ENCODE measurements at places on chromosomes 7 and 10. TPM values are rescaled to one million over a fixed set of nuclear protein-coding genes. Genes with fewer than 3 reads are reported as not detected.

MSMB gene
- not detected for total RNA-seq

PNLIPRP1 gene
- not detected for total RNA-seq

OPTN gene
- 66.6 TPM for total RNA-seq

ACHE gene
- total RNA-seq, result 0.84 TPM

ENKUR gene
- not detected for total RNA-seq

TMEM184A gene
- total RNA-seq, result 0.19 TPM

FAM241B gene
- total RNA-seq, result 1.8 TPM

NEUROG3 gene
- total RNA-seq, result not detected

- no peak for DNase-seq
These were observed 38.3 kb upstream of the YAE1 start for GRCh38 chr7:39527951-39528350.

DNA sequence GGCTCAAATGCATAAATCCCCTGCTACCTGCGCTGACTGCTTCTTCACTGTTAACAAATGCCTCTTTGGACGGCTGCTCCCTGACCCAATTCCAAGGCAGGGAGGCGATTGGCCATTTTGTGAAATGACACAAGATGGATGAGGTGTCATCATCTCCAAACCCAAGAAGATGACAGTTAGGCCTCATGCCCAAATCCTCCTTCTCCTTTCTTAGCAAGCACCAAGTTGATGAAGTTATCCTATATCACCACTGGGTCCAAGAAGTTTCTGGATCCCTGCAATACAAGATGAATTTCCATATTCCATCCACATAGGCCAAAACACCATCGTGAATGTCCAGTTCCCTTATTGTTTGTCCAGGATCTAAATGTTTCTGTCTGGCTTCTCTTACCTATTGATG, 98.5 kb upstream of the RAB11FIP2 start:
- no peak for DNase-seq

DNA sequence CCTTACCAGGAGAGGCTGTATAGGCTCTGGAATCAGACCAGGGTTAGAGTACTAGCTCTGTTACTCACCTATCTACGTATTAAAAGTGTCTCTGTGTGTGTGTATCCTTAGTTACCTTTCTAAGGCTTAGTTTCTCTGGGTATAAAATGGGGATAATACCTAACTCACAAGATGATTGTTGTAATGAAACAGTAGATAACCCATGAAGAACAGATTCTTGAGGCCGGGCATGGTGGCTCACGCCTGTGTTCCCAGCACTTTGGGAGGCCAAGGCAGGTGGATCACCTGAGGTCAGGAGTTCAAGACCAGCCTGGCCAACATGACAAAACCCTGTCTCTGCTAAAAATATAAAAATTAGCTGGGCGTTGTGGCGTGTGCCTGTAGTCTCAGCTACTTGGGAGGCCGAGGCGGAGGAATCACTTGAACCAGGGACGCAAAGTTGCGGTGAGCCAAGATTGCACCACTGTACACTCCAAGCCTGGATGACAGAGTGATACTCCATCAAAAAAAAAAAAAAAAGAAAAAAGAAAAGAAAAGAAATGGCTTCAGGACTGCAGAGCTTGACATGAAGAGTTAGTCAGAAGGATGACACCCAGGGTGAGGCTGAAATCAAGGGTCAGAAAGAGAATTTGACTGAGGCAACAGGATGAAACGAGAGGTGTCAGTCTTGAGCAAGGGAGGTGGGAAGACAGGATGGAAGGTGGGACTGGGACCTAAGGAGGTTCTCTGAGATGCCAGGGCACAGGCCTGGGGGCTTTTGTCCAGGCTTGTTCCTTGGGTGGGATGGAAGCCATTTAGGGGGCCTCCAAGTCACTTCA, 33.4 kb downstream of the PRKAR2B start:
- no peak for DNase-seq

DNA sequence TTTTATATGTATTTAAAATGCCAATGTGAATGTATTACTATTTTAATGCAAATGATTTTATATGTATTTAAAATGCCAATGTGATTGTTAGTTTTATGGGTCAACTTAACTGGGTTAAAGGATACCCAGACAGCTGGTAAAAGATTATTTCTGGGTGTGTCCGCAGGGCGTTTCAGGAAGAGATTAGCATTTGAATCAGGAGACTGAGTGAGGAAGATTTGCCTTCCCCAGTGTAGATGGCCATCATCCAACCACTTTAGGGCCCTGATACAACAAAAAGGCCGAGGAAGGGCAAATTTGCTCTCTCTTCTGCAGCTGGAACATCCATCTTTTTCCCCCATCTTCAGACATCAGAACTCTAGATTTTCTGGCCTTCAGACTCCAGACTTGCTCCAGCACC, 116.2 kb downstream of the BAMBI start:
- DNase-seq, result no peak

DNA sequence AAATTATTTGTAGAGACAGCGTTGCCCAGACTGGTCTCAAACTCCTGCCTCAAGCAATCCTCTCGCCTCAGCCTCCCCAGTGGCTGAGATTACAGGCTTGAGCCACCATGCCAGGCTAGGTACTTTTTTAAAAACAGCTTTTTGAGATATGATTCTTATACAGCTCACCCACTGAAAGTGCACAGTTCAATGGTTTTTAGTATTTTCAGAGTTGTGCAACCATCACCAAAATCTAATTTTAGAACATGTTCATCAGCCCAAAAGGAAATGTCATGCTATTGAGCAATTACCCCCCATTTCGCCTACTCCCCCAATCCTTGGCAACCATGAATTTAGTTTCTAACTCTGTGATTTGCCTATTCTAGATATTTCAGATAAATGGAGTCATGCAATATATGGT, 73.7 kb downstream of the EVX1 start:
- no peak for DNase-seq

DNA sequence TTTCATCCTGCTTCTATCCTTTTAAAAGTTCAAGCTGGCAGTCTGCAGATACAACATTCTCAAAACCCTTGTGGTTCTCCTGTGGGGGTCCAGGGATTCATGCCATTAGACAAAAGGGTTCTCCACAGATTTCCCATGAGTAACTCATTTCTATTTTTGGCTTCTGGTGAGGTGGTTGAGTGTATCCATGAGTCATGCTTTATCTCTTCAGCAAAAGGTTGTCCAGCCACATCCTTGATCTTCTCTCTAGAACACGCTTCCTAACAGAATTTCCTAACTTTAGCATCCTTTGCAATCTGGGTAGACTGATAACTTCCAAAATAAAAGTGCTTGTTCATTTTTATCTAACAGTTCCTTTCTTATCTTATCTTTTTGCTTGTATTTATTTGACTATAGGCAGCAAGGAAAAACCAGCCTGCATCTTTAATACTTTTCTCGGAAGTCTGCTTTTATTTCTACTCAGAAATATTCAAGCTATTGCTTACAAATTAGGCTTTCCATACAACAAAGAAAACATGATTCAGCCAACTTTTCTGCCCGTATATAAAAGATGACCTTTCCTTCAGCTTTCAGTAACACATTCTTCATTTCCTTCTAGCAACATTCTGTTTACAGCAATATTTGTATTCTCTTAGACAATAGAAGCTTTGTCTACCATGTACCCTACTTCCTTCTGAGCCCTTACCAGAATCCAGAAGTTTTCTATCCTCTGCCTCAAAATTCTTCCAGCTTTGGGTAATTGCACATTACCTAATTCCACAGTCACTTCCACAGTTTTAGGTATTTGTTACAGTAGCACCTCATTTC, 79.3 kb upstream of the IL6 start:
- no peak for DNase-seq

DNA sequence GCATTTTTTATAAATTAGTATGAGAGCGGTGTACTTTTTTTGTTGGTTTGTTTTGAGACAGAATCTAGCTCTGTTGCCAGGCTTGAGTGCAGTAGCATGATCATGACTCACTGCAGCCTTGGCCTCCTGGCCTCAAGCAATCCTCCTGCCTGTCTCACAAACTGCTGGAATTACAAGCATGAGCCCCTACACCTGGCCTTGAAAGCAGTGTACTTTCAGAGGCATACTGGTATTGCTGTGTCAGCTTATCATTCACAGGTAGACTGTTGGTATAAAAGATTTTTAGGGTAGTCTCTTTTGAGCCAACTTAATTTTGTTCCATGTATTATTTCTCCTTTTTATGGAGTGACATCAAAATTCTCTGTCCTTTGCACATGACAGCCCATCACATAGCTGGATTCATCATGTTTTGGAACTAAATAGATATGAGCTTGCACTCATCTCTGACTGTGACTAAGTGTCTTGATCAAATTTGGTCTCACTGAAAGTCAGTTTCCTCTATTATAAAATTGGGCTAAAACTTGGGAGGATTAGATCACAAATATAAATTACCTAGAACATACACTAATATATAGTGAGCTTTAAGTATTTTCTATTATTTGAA, 12.4 kb downstream of the GNAT3 start:
- DNase-seq, result peak; percentile 31

GRCh38 chr7:133602291-133602690, 349.4 kb downstream of the EXOC4 start:
- no peak for DNase-seq

DNA sequence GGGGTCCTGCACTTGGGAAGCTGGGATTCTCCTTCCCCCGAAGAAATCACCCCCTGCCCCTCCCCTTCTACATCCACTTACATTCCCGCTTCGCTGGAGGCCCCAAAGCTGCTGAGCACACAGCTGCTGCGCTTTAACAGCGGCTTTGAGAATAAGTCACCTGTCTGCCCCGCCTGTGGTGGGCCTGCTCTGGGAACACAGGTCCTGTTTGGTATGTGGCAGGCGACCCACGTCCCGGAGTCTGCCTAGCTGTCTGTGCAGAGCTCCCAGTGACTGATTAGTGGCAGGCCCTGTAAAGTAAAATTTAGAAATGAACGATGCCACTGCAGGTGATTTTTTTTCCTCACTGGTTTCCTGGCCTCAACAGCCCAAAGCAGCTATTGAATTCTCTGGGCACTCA, 47.0 kb downstream of the CDH23 start:
- no peak for DNase-seq

GRCh38 chr7:87354749-87355148, 9.3 kb downstream of the CROT start:
- no peak for DNase-seq

GRCh38 chr7:30796105-30796869, 25.1 kb downstream of the MINDY4 start:
- DNase-seq, result no peak

DNA sequence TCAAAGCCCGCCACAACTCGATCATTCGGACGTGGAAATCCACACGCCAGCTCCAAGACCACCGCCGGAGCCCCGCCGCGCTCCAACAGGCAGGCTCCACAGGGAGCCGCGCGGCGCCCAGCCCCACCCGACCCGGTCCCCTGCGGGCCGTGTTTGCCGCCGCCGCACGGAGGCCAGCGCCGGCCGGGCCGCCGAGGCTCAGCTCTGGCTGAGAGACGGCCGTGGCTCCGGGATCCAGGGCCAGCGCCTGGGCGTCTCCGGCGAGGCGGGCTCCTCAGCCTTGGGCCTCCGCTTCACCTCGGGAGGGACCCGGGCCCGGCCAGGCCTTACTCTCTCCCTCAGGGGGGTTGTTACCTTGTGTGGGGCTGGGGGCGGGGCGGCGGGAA, 333 bp downstream of the SMNDC1 start:
- no peak for DNase-seq

DNA sequence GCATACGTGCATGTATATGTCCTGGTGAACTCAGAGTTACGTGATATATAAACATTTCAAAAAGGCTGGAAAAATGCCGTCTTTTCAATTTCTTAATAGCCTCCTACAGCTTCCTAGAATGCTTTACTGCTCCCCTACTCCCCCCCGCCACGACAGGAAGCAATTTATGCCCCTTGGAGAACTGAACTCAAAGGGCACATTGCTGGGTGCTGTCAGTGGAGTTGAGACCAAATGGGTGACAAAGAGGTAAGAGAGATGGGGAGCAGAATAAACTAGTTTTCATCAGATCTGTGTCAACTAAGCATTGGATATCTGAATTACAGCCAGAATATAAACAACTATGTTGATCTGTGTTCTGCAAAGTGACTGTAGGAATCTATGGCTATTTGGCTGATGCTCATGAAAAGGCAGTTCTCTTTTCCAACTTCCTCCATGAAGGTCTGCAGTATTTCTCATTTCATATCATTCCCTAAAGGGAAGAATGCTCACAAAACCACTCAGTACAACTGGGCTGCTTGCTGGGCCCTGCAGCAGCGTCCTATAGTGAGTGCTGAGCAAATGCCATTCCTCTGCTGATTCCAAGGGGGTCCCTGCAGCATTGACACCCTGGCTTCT, 171.3 kb upstream of the HPS1 start:
- DNase-seq, result no peak
